ENCODE measurements at places on chromosomes 1 and 21. TPM values are rescaled to one million over a fixed set of nuclear protein-coding genes. Genes with fewer than 3 reads are reported as not detected.

DNA sequence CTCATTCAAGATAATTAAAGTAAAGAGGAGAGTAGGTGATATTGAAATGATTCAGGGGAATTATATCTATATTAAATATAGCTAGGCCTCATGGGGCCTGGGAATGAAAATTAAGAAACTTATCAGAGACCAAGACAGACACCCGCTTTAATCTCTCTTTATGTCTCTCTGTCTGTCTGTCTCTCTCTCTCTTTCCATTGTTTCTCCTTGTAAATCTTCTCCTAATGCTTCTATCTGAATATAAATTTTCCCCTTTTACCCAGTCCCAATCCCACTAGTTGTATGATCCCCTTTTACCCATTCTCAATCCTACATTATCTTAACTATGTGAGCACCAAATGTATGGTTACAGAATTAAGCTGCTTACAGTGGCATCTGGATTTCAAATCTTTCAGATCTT, 61.2 kb downstream of the RGS5 start:
- DNase-seq, result no peak

Gene NUAK2
- 9.3 TPM for polyA plus RNA-seq

DNA sequence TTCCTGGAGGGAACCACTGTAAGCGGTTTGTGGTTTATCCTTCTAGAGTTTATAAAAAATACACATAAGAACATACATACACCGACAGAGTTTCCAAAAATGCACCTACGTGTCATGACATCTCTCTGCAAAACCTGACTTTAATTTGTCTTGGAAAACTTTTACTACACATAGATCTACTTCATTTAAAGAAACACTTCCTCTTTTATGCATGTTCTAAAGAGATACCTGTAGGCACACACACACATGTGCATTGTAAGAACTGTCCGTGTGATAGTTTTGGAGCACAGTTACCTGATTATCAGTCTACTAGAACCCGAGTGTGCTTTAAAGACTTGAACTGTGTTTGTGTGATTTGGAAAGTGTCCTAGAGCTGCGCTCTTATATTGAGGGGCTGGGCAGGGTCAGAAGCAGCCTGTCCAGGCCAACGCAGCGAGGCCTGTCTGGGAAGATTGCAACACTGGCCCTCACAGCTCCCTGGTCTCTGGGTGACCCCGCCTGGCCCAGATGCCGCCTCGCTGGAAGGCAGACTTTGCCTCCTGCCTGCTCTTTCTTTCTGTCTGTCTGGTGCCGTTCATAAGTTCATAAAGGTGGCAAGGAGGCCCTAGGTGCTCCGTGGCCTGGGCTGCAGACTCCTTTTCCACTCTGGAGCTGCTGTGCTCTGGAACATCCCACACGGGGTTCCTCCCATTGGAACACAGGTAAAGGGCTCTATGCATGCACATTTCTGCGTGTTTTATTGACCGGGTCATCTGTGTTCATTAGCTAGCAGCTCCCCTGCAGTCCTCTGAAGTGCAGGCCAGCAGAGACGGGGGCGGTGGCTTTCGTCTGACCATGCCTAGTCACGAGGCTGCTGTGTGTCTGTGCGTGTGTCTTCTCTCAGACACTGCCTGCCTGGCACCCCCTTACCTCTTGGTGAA, 46.3 kb downstream of the AGPAT3 start:
- DNase-seq, result no peak

DNA sequence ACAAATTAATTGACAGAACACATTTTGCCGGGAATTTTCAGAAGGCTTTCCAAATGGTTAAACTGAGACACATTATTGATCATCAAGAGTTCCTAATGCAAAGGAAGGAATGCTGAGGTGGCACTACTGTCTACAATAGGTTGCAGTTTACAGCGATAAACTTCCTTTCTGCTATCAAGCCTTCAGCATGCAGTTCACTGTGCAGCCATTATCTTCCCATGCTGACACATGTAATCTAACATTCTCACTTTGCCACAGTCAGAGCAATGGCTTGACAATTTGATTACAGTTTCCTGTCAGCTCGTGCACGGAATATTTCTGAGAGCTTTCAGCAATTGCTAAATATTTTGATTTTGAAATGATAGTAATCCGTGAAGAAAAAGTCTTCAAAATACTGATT, 166.9 kb upstream of the PRMT6 start:
- DNase-seq, result no peak

Gene CALML6
- polyA plus RNA-seq, result 0.65 TPM

GRCh38 chr1:47934243-47934805, 62.9 kb downstream of the TRABD2B start:
- DNase-seq, result peak; percentile 62

- DNase-seq, result no peak
These were observed 93.9 kb downstream of the CDC7 start for GRCh38 chr1:91594383-91595055.

Gene MYOG
- 0.18 TPM for polyA plus RNA-seq

Gene PPIAL4G
- 0.13 TPM for polyA plus RNA-seq

DNA sequence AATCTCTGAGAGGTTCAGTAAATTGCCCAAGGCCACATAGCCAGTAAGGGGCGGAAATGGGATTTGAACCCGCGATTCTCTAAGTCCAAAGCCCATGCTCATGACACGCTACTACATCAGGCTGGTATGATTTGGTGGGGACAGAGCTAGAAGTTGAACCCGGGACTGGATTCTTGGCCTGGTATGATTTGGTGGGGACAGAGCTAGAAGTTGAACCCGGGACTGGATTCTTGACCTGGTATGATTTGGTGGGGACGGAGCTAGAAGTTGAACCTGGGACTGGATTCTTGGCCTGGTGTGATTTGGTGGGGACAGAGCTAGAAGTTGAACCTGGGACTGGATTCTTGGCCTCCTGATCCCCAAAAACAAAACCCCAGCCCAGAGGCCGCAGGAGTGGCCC, 23.0 kb downstream of the EPHB2 start:
- DNase-seq, result no peak

Gene LENEP
- 0.93 TPM for polyA plus RNA-seq

Gene MARCKSL1
- 388 TPM for polyA plus RNA-seq

Gene OR6F1
- polyA plus RNA-seq, result not detected

DNA sequence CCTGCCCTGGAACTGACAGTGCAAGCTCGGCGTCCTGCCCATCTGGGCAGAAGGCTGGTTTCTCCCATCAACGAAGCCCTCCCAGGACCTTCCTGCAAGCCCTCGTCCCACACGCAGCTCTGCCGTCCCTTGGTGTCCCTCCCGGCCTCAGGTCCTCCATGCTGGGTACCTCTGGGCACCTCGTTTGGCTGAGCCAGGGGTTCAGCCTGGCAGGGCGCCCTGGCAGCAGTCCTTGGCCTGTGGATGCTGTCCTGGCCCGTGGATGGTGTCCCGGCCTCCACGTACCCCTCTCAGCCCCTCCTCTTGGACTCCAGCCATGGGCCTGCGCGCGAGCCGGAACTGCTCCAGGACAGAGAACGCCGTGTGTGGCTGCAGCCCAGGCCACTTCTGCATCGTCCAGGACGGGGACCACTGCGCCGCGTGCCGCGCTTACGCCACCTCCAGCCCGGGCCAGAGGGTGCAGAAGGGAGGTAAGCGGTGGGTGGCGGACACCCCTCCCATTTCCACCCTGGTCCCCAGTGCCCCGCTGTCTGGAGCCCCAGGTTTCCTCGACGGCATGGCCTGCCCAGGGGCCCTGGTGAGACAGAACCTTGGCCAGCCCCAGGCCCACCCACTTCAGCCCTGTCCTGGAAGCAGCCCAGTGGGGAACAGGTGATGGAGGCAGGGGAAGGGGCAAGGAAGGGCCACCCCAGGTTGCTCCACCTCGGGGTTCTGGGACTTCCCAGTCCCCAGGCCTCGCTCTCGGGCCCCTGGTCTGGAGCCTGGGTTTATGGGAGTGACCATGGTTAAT, 3.5 kb downstream of the TNFRSF14 start:
- no peak for DNase-seq

Gene ZBTB8OS
- polyA plus RNA-seq, result 47.5 TPM

DNA sequence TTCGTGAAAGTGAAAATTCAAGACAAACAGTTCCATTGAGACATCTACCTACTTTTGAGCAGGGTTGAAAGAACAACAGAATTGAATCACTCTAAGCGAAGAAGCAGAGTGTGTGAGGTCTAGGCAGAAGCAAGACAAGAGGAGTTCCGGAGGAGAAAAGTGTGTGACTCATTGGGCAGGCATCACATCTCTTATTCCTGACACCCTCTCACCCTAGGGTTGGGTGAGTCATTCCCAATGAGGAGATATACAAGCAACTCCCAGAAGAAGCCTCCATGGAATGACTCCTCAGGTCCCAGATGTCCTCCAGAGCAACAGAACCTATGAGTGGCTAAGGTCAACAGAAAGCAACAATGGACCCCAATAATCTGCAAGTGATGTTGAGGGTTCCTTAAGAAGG, 138.1 kb downstream of the TPR start:
- no peak for DNase-seq

DNA sequence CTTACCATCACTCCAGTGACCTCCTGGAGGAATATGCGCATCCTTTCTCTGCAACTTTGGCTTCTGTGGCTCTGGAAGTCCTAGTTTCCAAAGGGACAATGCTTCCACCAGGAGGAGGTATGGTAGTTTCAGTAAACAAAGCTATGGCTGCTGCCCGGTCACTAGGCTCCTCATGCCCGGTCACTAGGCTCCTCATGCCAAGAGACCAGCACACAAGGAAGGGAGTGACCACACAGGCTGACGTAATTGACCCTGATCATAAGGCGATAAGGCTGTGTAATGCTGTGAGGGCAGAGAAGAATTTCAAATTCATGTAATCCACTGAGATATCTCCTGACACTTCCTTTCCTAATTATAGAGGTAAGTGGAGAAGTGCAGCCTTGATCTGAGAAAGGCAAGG, 102.9 kb downstream of the DTL start:
- DNase-seq, result no peak
